NCI-H2029 treated with DMSO at 0.1 percent for 48 hours (cell line): ENCODE measurements at places on chromosomes 6 and 20.

DNA sequence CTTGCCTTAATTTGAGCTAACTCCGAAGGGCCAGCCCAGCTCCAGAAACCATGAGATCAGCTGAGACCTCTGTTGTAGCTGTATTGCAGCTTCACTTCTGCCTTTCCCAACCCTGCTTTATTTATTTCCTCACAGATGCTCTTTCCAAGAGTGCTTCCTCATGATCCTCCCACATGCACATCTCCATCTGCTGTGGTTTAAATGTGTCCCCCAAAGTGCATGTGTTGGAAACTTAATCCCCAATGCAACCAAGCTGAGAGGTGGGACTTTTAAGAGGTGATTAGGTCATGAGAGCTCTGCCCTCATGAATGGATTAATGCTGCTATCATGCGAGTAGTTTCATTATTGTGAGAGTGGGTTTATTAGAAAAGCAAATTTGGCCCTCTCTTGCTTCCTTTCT is 164.4 kb upstream of the TAB2 start:
- no peak for DNase-seq

DNA sequence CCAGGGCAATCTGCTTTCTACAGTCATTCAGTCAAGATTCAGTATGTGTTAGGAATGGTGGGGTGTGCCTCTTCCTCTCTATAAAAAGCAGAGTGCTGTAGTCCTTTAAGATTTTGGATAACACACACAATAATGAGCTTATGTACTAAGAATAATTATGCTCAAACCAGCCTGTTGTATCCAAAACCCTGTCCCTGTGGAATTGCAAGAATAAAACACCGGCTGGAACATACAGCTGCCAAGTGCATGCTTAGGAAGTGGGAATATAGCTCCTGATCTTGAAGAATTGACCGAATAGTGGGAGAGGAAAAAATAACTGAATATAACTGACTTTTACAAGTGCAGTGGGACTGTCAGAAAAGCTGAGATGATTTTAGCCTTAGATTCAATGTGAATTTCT is 979 bp upstream of the MOCS1 start:
- DNase-seq: no peak

DNA sequence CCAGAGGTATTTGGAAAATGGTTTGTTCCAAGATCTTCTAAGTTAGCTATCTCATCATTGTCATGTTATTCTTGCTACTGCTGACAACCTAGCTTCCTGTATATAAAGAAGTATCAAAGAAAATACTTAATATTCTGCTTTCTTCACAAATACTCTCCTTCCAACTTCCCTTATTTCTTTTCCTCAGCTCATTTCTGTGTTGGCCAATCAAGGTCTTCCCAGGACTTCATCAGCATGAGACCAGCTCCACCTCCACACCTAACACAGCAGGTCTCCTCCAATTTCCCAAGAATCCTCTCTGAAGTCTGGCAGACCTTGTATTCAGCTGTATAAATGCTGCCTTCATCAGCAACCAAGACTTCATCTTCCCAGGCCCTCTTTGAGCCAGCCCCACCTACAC is 538.6 kb upstream of the JARID2 start:
- DNase-seq: no peak

- DNase-seq: no peak
These were observed 4.9 kb upstream of the GINS1 start for GRCh38 chr20:25402583-25402982.

GRCh38 chr6:14396392-14396791 is 278.8 kb downstream of the CD83 start:
- no peak for DNase-seq

DNA sequence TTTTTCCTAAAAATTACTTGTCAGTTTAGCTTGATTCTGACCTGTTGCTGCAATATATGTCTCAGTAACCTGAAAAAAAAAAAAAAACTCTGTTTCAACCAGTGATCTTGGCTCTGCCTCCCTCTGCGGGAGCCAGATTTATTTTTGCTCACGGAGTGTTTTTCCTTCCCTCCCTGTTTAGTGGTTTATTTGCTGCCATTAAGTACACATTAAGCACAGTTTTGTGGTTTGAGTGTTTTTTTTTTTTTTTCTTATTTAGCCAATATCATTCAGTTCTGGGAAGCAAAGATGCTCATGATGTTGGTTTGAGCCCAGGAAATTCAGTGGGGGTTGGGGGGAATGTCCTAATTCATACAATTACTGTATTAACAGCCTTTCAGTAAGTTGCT is 110.1 kb upstream of the GPR6 start:
- DNase-seq: no peak

GRCh38 chr20:24212494-24212893 is 223.9 kb upstream of the GGTLC1 start:
- DNase-seq: no peak

- peak; percentile 47 for DNase-seq
These were observed 4.6 kb downstream of the SLC22A16 start for GRCh38 chr6:110471726-110472365.

DNA sequence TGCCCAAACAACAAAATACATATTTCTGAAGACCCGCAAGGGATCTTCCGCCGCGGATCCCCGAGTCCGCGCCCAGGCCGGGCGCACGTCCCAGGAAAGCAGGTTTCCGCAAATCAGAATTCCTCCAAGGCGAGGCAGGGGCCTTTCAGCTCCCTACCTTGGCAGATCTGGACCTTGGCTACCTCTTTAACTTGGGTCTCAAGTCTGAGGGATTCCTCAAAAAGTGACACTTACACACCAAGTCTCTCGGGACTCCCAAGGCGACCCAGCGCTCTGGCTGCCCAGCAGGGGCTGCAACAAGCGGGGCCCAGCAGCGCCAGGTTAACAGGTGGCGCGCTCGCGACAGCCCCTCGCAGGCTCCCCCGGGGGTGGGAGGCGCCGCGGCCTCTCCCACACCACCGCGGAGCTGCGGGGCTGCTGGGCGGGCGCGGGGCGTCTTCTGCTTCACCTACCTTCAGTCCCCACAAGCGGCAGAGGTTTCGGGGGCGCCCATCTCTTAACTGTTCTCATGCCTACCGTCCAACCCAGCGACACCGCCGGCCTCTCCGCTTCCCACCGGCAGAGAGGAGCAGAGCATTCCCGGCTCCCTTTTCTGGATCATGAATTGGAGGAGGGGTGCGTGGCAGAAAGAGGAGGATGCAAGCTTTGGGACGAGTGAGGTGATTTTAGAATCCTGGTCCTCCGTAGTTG is 414 bp downstream of the SIM1 start:
- DNase-seq: no peak

GRCh38 chr20:61684583-61685235 is 381.0 kb downstream of the TAF4 start:
- no peak for DNase-seq

- DNase-seq: no peak
These were observed 31.4 kb downstream of the STK38 start for GRCh38 chr6:36515844-36516243.

- DNase-seq: no peak
These were observed 9.8 kb downstream of the RIPOR3 start for GRCh38 chr20:50681359-50682064.

- no peak for DNase-seq
These were observed 129.1 kb upstream of the DOK5 start for GRCh38 chr20:54346276-54346675.

GRCh38 chr6:133895573-133896343 is 6.8 kb downstream of the TCF21 start:
- no peak for DNase-seq

DNA sequence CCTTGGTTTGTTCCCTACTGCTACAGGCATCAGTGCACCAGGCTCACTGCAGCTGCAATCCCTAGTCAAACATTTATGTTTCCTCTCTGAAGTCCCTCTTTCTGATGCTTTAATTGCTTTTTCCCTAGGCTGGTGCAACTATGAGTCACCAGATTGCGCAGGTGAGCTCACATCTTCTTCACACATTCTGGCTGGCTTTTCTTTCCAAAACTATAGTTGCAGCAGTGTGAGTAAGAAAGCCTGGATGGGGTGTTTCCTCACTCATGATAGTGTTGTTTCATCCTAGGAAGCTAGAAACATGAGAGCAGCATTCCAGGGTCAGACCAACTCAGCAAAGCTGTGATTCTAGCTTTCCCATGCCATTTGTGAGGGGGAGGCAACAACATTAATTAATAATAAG is 296.4 kb downstream of the PAX1 start:
- DNase-seq: no peak

GRCh38 chr20:57372581-57373350 is 18.4 kb upstream of the RBM38 start:
- DNase-seq: no peak

DNA sequence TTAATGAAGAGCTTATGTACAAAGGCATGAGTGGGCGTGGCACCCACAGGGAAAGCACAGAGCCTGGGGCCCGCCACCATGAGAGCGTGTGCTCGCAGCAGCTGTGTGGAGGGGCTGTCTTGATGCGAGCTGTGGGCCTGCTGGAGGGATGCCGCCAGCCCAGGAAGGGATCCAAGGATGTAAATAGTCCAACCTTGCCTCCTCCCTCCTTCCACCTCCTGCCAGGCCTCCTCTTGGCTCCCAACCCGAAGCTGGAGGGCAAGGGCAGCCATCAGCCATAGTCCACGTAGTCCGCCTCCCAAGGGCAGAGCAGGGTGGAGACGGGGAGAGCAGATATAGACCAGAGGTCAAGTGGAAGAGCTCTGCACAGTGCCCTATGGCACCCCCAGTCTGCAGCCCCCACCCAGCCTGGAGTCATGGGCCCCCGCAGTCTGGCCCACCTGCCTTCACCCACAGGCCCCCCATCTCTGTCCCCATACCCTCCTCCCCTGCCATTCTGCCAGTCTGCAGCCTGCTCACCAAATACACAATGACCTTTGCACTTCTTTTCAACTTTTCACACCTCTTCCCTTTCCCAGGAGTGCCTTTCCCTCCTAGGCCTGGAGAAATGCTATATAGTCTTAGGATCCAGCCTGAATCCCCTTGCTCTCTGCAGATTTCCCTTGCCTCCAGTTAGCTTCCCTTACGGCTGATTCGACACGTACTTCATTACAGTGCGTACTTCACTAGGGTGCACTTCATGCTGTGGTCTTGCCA is 77.1 kb downstream of the SHLD1 start:
- no peak for DNase-seq

DNA sequence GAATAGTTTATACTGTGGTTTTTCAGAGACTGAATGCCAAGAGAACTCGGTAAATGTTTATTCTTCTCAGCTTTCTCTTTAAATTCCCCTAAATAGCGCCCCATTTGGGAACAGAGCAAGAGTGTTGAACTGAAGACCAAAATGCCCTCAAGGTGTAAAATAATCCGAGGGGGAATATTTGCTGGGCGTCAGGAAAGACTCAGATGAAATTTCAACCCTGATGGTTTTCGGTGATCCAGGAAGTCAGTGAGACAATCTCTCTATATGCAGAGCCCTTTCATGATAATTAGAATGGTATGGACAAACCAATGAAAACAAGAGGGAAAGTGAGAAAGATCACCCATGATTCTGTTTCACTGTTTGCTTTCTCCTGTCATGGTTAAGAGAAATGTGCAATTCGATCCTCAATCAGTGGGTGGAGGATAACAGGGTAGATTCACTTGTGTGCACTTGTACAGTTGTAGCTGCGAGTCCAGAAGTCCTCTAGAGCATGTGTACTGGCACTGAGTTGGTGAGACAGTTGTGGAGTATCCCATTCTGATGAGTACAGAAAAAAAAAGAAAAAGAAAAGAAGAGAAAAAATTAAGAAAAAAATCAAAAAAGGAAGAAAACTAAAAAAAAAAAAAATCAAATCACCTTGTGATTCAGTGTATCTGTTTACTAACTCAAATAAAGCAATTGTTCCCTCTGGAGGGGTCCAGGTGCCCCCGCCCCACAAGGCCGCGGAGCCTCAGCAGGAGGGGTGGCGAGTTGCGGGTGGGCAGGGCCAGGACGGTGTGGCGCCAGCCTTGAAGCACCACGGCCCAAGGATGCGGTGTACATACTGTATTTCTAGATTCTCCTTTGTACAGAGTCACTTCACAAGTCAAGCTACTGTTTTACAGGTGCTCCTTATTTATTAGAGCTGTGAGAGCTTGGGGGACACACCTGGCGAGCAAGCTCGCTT is 164.9 kb downstream of the SCML4 start:
- peak; percentile 82 for DNase-seq

- DNase-seq: no peak
These were observed 463.7 kb downstream of the PREX1 start for GRCh38 chr20:48364055-48364454.

DNA sequence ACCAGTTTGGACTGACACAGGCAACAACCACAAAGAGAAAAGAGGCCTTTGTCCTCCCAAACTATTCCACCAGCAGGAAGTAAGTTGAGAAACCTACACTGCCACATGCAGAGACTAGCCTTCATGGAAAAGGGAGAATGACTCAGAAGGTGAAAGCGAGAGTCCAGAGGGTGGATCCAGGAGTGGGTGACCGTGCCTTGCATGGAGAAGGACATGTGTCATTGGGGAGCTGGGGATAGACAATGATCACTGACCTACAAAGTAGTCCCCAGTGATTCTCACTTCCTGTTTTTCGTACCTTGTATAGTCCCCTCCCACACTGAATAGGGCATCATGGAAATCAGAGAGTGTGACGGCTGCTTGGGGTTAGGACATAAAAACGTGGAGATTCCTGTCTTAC is 91.9 kb downstream of the MYLK4 start:
- DNase-seq: no peak

- no peak for DNase-seq
These were observed 76.7 kb upstream of the ZFP64 start for GRCh38 chr20:52268184-52268749.

DNA sequence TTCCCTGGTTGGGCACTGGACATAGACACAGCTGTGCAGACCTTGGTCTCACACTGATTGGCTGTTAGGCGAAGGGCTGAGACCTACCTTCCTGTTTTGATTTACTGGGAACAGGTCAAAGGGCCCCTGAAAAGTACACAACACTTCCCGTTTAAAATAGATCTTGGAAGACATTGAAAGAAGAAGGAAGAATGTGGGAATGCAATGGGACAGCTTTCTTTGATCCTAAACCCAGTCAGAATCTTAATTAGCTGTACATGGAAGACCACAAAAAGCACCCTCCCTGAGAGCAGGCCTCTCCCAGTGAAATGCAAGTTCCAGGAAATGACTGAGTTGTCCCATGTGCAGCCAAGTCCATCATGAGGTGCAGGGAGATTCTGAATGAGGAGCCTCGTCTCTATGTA is 83.6 kb upstream of the EXOC2 start:
- DNase-seq: no peak
